ENCODE measurements at places on chromosomes 16 and 17.
A peak's percentile ranks its signal among the peaks of the same experiment; 100 is the strongest.

DNA sequence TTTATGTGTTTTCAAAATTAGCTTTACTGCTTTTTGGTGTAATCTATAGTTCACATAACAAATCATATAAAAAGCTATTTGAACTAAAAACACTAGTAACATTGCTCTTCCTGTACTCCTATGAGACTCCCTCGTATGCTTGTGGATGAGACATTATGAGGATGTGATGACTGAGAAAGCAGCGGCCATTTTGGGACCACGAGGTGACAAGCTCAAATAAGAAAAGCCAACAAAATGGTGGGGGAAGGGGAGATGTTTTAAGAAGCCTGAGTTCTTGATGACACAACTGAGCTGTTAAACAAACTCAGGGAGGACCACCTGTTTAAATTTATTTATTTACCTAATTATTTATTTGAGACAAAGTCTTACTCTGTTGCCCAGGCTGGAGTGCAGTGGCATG, 4.5 kb downstream of the CCL18 start:
- DNase-seq: no peak
- H3K36me3 ChIP-seq: no peaks in the 10 kb centered on the region
- H3K4me3 ChIP-seq: no peak overlapping the region
- no peaks in the 10 kb centered on the region for H3K27me3 ChIP-seq

DNA sequence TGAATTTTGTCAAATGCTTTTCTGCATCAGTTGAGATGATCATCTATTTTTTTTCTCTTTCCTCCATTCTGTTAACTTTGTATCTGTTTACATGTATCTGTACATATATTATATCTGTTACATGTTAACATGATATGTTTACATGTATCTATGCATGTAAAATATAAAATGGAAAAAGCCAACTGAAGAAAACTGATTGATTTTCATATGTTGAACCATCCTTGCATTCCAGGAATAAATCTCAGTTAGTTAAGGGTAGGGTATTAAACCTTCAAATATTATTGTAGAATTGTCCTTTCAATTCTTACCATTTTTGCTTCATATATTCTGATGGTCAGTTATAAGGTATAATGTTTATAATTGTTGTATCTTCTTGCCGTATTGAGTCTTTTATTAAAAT, 336.1 kb downstream of the ZFHX3 start:
- DNase-seq: no peak
- no peak overlapping the region for H3K4me3 ChIP-seq
- H3K27ac ChIP-seq: no peak overlapping the region
- no peaks in the 10 kb centered on the region for H3K36me3 ChIP-seq
- no peaks in the 10 kb centered on the region for H3K27me3 ChIP-seq

DNA sequence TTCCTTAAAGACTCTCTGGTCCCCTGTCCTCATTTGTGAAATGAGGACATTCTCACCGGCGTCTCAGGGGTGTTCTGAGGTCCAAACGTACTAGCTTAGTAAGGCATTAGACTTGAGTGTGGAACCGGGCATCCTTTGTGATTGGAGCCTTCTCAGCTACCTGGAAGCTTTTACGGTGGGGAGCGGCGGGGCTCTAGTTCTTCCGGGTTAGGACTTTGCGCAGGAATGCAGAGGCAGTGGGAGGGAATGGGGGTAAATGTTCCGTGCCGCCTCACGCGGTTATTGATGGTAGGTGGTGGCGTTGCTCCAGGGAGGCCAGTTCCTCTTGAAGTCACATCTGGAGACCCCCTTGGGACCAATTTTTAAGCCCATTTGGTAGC, 113.6 kb downstream of the SNX29 start:
- no peak overlapping the region for H3K27ac ChIP-seq
- no peaks in the 10 kb centered on the region for H3K27me3 ChIP-seq
- H3K4me1 ChIP-seq: no peaks in the 10 kb centered on the region
- no peaks in the 10 kb centered on the region for H3K36me3 ChIP-seq
- no peak overlapping the region for H3K4me3 ChIP-seq

- no peaks in the 10 kb centered on the region for H3K36me3 ChIP-seq
- no peak for DNase-seq
- no peak overlapping the region for H3K4me3 ChIP-seq
- peaks cover 32% of the 10 kb centered on the region for H3K4me1 ChIP-seq
- no peak overlapping the region for H3K27ac ChIP-seq
Observed at GRCh38 chr17:58377093-58377601, 25.1 kb upstream of the SUPT4H1 start.

GRCh38 chr17:8072341-8072728, 15.2 kb downstream of the ALOX12B start:
- peaks cover 20% of the 10 kb centered on the region for H3K4me1 ChIP-seq
- H3K36me3 ChIP-seq: no peaks in the 10 kb centered on the region
- H3K4me3 ChIP-seq: no peak overlapping the region
- DNase-seq: no peak
- H3K27me3 ChIP-seq: peaks cover 36% of the 10 kb centered on the region

DNA sequence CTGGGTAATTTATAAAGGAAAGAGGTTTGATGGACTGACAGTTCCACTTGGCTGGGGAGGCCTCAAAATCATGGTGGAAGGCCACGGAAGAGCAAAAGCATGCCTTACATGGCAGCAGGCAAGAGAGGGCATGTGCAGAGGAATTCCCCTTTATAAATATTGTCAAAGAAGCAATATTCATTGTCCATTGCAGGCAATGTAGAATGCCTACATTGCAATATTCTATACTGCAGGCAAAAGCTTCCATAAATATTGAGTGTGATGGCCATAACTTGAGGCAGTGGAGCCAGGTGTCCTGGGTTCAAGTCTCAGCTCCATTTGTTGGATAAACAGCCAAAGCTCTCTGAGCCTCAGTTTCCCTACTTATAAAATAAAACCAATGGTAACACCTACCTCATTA, 322.3 kb downstream of the SHISA9 start:
- no peaks in the 10 kb centered on the region for H3K27me3 ChIP-seq
- H3K27ac ChIP-seq: no peak overlapping the region
- DNase-seq: no peak
- no peaks in the 10 kb centered on the region for H3K4me1 ChIP-seq
- H3K4me3 ChIP-seq: no peak overlapping the region

GRCh38 chr17:78839762-78840529, 668 bp downstream of the USP36 start:
- H3K4me3 ChIP-seq: peak overlapping the region; percentile 80
- H3K36me3 ChIP-seq: peaks cover 26% of the 10 kb centered on the region
- no peaks in the 10 kb centered on the region for H3K27me3 ChIP-seq
- DNase-seq: peak; percentile 64

DNA sequence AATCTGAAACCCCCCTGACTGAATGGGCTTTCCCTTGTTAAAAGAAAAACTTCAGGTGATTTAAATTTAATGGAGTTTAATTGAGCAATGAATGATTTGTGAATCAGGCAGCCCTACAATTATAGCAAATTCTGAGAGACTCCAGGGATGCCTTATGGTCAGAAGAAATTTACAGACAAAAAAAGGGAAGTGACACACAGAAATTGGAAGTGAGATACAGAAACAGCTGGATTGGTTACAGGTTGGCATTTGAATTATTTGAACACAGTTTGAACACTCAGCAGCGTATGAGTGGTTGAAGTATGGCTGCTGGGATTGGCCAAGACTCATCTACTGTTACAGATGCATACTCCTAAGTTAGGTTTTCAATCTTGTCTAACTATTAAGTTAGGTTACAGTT, 19.0 kb upstream of the CPHXL start:
- no peaks in the 10 kb centered on the region for H3K27me3 ChIP-seq
- no peak overlapping the region for H3K4me3 ChIP-seq
- H3K4me1 ChIP-seq: no peaks in the 10 kb centered on the region
- no peaks in the 10 kb centered on the region for H3K36me3 ChIP-seq
- no peak overlapping the region for H3K27ac ChIP-seq
- DNase-seq: no peak

- no peak overlapping the region for H3K27ac ChIP-seq
- no peaks in the 10 kb centered on the region for H3K36me3 ChIP-seq
- H3K27me3 ChIP-seq: no peaks in the 10 kb centered on the region
- H3K4me1 ChIP-seq: peaks cover 13% of the 10 kb centered on the region
Observed at GRCh38 chr17:76153640-76154039, 12.6 kb upstream of the FOXJ1 start.

DNA sequence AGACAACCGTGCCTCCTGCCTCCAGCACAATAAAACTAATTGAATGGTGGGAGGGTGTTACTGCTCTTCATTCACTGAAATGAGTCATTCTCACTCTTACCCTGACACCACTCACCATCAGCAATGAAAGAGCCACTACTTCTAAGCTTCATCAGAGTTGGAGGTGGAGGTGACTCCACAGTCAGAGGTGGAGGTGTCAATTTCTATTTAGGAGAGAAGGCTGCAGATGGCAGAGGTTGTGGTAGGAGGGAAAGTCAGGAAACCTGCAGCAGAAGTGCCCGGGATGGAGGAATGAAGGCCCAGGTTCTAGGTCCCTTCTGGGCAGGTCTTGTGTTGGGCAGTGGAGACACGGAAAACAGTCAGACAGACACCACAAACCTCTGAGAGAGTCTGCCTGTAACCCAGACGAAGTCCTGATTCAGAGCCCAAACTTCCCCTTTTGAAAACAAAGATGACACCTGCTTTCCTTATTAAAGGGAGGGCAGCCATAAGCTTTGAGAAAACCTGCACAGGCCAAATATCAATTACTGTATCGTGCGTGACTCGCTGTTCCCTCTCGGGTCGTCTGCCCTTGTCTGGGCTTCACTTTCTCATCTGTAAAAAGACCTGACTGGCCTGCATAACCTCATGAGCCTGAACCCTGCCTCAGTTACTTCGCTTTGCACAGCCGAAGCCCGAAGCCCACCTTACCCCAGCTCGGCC, 668 bp downstream of the ATPAF2 start:
- no peaks in the 10 kb centered on the region for H3K27me3 ChIP-seq
- H3K36me3 ChIP-seq: no peaks in the 10 kb centered on the region
- H3K4me1 ChIP-seq: peaks cover 32% of the 10 kb centered on the region
- peak overlapping the region; percentile 18 for H3K27ac ChIP-seq
- H3K4me3 ChIP-seq: peak overlapping the region; percentile 97

- H3K4me3 ChIP-seq: no peak overlapping the region
- H3K27me3 ChIP-seq: no peaks in the 10 kb centered on the region
- peak; percentile 75 for DNase-seq
- H3K27ac ChIP-seq: no peak overlapping the region
Observed at GRCh38 chr17:27569257-27569722, 61.7 kb upstream of the LGALS9 start.

- H3K27ac ChIP-seq: no peak overlapping the region
- H3K36me3 ChIP-seq: peaks cover 3% of the 10 kb centered on the region
- H3K27me3 ChIP-seq: no peaks in the 10 kb centered on the region
- no peaks in the 10 kb centered on the region for H3K4me1 ChIP-seq
- DNase-seq: no peak
Observed at GRCh38 chr16:11032922-11033291, 88.5 kb downstream of the CLEC16A start.

- no peaks in the 10 kb centered on the region for H3K36me3 ChIP-seq
- H3K27me3 ChIP-seq: no peaks in the 10 kb centered on the region
- H3K4me1 ChIP-seq: peaks cover 25% of the 10 kb centered on the region
- H3K27ac ChIP-seq: peak overlapping the region; percentile 99
Observed at GRCh38 chr16:70737377-70738082, 51.7 kb upstream of the MTSS2 start.

DNA sequence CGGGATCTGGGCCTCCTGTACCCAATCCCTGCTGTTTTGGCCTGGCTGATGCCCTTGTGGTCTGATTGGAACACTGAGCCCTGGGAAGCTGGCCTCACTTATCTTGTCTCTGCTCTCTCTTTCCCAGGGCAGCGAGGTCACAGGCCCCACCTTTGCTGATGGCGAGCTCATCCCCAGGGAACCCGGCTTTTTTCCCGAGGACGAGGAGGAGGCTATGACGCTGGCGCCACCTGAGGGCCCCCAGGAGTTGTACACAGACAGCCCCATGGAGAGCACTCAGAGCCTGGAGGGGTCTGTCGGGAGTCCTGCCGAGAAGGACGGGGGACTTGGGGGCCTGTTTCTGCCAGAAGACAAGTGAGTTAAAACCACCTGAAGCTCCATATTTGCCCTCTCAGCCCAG, 126.0 kb downstream of the RAB11FIP4 start:
- DNase-seq: no peak
- no peak overlapping the region for H3K4me3 ChIP-seq
- H3K27ac ChIP-seq: no peak overlapping the region
- H3K4me1 ChIP-seq: peaks cover 15% of the 10 kb centered on the region
